ENCODE measurements at places on chromosomes 11 and 22. TPM values are rescaled to one million over a fixed set of nuclear protein-coding genes. Genes with fewer than 3 reads are reported as not detected.

Gene ELFN2
- 9.0 TPM for total RNA-seq

Gene OR10D3
- not detected for total RNA-seq

Gene TOP3B
- total RNA-seq: 11.6 TPM

Gene PDGFB
- 4.5 TPM for total RNA-seq

Gene KIF18A
- total RNA-seq: 19.2 TPM

Gene NDUFV1
- total RNA-seq: 157 TPM

Gene CYTH4
- total RNA-seq: 0.69 TPM

Gene IPO7
- total RNA-seq: 136 TPM
